NCI-H146 (cell line): ENCODE measurements at places on chromosomes 3 and 15.
A peak's percentile ranks its signal among the peaks of the same experiment; 100 is the strongest.

DNA sequence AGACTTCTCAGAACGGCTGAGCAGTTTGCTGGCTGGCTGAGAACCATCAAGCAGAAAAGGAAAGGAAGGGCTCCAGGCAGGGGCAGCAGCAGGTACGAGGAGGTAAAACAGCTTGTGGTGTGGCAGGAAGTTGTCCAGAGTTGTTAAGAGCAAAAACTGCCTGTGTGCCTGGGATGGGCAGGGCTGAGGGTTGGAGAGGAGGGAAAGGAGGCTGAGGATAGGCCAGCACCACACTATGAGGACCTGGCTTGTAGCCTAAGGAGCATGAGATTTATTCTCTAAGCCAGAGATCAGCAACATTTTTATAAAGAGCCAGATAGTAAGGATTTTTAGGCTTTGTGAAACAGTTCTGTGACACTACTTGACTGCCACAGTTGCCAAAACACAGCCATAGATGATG is 8.0 kb downstream of the IGSF10 start:
- no peak for DNase-seq

- DNase-seq = no peak
These were observed 74.0 kb upstream of the TNFAIP8L3 start for GRCh38 chr15:51168700-51169099.

- no peak for DNase-seq
These were observed 32.9 kb upstream of the ACAD9 start for GRCh38 chr3:128846486-128846891.

DNA sequence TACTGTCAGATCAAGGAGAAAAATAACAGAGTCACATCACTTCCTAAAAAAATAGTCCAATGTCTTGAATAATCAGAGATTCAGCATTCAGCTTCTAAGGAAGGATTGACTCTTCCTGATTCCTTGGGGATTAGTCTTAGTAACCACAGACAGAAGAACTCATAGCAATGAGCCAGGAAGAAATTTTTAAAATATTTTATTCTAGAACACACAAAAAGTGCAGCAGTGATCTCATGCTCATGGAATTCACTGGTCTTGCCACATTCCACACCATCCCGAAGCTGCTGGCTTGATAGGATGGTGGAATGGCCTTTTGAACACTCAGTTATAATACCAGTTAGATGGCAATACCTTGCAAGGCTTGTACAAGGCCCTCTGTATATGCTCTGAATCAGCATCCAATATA is 43.0 kb upstream of the ABI3BP start:
- no peak for DNase-seq

DNA sequence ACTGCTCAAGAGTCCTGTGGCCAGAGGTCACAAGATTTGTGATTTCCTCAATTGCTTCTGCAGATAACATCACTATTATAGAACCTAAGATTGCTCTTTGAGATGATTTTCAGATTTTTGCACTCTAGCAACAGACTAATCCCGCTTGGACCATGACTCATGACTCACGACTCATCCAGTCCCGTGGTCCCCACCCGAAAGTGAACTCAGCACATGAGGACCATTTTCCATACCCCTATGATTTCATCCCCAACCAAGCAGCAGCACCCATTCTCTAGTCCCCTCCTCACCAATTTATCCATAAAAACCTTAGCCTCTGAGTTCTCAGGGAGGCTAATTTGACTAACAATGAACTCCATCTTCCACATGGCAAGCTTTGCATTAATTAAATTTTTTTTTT is 106.3 kb upstream of the ALCAM start:
- no peak for DNase-seq

DNA sequence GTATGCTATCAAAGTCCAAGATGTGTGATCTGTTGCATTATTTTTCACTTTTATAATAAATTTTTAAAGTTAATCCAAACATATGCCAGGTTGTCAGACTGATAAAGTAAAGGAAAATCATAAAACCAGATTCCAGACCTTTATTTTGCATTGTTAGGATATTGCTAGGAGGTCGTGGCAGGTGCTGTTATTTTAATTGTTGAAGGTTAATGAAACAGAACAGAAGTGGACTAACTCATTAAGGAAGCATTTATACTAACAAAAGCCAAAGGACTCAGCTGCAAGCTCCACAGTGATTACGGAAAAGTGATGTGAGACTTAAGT is 63.1 kb downstream of the DCLK3 start:
- DNase-seq = no peak

DNA sequence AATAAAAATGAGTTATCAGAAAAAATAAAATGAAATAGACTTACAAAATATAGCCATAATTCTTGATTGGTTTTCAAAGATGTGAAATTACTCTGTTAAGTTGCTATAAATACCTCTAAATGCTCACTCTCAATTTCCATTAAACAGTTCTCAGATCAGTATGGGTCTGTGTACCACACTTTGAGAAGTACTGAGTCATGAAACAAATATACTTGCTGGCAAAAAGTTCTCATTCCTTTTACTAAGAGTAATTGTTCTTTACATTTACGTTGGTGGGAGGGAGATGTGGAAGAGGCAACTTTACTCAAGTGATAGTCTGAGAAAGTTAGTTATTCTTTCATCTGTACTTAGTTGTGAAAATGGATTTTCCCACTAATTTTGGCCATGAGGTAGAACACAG is 96.3 kb downstream of the ZNF385D start:
- DNase-seq = no peak

DNA sequence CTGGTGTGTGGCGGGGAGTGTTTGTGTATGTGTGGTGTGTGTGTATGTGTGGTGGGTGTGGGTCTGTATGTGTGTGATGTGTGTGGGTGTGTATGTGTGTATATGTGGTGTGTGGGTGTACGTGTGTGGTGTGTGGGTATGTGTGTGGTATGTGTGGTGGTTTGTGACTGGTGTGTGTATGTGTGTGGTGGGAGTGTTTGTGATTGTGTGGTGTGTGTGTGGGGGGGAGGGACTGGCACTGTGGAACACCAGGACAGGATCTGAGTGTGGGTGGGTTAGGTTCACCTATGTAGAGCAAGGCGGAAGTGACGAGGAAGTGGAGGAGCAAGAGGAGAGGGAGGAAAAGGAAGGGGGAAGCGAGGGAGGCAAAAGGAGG is 510.8 kb downstream of the SHQ1 start:
- DNase-seq = no peak

GRCh38 chr3:159458010-159458409 is 530.6 kb upstream of the IL12A start:
- no peak for DNase-seq

GRCh38 chr3:105691633-105692032 is 177.2 kb downstream of the CBLB start:
- DNase-seq = no peak

GRCh38 chr3:49158103-49158709 is 7.9 kb downstream of the CCDC71 start:
- peak; percentile 17 for DNase-seq

DNA sequence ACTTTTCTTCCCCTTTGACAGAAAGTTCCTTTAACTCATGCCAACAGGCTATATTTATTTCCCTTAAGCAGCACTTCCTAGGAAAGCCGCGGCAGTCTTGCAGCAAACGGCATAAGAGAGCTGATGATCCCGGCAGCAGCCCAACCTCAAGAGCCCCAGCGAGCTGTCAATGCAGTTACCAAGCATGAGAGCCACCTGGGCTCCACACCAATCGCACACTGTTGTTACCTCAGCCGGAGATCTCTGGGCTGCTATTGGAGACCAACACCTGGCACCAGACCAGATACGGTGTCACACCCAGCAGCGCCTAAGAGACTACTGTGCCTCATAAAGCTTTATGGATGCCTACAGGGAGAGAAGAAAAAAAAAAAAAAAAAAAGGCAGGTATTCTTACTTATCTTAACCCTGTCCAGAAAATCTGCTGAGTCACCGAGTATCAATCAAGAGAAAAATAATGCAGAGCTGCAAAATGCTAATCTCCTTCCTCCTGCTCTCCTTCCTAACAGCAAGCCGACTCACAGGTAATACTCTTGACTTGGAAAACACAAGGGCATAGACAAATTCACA is 11.7 kb downstream of the ABCC5 start:
- DNase-seq = peak; percentile 99

GRCh38 chr3:114404590-114404989 is 110.8 kb downstream of the TIGIT start:
- no peak for DNase-seq

DNA sequence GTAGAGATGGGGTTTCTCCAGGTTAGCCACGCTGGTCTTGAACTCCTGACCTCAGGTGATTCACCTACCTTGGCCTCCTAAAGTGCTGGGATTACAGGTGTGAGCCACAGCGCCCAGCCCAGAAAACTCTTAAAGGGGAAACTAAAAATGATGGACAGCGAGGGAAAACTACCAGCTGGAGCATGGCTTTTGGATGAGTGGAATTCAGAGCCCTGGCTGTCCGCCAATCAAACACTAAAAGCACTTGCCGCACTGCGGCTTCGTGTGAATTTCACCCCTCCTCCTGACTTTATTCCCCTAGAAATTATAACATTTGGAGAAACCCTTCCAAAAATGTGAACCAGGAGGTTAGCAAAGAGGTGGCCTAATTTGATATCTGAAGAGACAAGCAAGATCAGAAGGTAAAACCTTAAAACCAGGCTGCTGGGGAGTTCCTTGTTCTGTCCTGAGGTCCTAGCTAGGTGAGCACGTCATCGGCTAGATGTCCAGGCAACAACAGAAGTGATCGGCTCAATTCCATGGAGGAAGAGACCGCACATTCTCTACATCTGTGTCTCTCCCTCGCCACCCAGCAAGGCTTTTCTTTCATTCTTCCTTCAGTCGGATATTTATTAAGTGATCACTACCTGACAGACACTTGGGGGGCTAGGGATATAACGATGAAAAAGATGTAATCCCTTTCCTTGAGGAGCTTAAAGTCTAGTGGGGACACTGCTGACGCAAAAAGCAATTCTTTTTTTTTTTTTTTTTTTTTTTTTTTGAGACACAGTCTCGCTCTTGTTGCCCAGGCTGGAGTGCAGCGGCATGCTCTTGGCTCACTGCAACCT is 1.7 kb downstream of the TM4SF19 start:
- no peak for DNase-seq

GRCh38 chr3:45280232-45280631 is 54.1 kb upstream of the TMEM158 start:
- no peak for DNase-seq

DNA sequence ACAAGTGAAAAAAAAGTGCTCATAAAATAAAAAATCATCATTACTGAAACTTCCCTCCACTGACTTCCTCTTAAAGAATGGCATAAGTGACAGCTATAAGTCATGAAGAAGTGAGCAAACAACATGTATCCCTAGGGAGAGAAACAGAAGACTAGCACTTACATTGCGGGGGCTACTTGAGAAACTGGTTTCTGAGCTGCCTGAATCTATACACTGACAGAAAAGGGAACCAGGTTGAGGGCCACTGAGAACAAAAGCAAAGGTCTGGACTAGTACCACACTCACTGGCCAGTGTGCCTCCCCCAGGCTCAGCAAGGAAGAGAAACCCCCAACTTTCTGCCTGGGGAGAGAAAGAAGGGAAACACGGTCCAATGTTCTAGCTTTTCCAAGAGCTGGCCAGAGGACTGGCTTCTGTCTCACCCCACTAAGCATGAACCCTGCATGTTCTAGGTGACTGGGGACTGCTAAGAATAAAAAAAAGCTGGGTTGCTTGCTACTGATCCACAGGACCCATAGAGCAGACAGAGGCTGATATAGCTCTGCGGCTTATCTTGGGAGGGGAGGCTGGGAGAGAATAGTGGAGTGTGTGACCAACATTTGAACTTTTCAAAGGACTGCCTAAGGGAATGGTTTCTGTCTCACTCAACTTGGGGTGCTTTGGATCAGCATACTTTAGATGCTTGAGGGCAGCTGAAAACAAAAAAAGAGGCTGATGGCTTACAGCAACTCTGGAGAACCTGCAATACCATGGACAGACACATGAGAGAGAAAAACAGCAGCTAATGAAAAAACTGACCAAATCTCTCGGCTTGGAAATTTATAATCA is 8.1 kb downstream of the RAD18 start:
- no peak for DNase-seq

DNA sequence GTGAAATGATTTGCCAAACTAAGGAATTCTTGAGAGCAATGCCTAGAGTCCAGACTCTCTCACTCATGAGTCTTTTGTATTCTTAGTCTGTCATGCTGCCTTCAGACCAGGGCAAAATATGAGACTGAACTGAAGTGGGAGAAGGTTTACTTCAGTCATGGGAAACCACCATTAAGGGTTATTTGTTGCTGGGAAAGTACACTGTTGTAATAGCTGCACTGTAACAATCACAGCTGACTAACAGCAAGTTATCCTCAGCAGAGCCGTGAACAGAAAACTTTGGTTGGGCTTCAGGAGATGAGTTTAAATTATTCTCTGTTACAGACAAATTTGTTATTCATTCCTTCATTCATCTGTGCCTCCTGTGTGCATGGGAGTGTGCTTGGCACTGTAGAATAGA is 258.5 kb downstream of the ROBO2 start:
- no peak for DNase-seq

DNA sequence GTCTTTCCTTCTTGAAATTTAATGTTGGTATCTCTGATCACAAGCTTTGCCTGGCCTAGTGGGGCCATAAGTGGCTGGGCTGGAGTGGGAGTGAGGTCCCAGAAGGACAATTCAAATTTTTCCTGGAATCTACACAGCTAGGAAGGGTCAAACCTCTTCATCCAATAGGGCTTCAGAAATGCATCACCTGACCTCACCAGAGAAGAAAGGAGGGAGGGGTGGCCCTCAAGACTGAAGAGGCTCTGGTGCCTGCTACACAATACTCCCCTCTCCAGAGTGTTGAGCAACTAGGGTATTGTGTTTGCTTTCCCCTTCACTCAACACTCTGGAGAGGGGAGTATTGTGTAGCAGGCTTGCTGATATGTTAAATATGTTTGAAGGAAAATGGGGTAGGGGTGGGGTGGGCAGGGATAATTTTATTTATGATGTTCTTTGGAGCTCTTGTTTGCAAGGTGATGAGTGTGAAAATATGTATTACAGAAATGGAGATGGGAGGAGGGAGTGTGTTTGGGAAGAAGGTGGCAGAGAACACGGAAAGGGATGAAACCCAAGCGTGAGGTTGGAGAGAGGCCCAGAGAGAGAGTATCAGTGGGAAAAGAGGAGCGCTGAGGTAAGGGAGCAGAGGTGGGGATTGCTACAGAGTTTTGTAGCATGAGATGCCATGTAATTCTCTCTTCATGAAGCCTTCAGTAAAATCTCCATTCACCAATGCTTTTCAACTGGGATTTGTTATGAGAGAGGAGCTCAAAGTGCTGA is 5.7 kb upstream of the KLHL24 start:
- DNase-seq = no peak

- DNase-seq = no peak
These were observed 5.3 kb downstream of the SEMA3G start for GRCh38 chr3:52439426-52440248.

GRCh38 chr15:50024281-50024680 is 94.8 kb downstream of the ATP8B4 start:
- DNase-seq = no peak
